NCI-H1105 treated with DMSO at 0.1 percent for 48 hours (cell line): ENCODE measurements at places on chromosomes 2 and 18.

DNA sequence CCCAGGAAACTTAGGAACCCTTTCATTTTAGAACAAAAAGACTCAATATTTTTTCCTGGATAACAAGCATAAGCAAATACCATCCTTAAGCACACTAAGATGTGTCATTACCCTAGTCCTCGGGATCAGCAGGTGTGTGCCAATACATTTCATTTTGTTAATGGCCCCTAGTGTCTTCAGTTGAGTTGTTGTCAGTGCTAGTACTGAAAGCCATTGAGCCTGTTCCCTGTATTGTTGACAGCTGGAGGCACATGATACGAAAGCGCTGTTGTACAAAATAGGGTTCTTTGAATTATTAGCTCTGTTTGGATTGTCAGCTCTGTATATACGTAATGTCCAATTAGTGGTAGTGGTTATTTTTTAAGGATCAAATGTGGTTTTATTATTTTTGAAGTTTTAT is 29.5 kb downstream of the VAPA start:
- DNase-seq: no peak

DNA sequence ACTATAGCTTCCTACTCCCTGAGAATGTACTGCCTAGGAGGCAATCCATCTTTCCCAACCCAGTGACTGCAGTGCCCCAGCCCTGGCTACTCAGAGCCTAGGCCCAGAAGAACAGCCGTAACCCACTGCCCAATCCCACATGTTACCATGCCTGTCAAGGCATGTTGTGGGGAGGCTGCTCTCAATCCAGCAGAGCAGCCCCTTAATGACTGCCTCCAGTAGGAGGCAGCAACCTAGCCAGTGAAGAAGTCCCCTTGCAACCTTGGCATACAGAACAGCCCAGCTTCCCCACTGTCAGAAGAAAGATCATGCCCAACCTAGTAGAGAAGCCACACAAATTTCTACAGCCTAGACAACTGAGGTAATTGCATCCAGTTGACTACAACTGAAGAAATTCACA is 44.2 kb upstream of the CDH7 start:
- no peak for DNase-seq

GRCh38 chr2:33782395-33783230 is 183.5 kb upstream of the FAM98A start:
- no peak for DNase-seq

DNA sequence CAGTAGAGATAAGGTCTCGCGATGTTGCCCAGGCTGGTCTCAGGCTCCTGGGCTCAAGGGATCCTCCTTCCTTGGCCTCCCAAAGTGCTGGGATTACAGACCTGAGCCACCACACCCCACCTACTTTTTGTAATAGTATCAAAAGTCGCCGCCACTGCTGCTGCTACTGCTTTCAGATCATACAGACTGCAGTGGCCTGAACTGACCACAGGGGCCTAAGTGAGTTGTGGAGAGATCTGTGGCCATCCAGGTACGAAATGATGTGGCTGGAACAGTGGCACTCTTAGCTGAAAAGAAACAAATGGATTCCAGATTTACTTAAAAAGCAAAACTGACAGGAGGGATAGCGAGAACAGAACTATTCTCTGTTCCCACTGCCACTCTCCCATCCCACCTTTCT is 32.9 kb upstream of the POMC start:
- DNase-seq: no peak

DNA sequence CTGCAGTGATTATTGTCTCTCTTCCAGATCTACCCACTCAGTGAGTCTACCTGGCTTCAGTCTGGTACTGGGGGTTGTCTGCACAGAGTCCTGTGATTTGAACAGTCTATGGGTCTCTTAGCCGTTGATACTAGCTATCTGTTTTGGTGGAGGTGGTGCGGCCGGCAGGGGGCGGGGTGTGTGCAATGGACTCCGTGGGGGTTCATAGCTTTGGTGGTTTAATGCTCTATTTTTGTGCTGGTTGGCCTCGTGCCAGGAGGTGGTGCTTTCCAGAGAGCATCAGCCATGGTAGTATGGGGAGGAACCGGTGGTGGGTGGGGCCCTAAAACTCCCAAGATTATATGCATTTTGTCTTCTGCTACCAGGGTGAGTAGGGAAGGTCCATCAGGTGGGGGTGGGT is 1120.1 kb upstream of the FAM98A start:
- DNase-seq: no peak

- peak; percentile 37 for DNase-seq
These were observed 39.6 kb downstream of the DOCK10 start for GRCh38 chr2:225002656-225003045.

DNA sequence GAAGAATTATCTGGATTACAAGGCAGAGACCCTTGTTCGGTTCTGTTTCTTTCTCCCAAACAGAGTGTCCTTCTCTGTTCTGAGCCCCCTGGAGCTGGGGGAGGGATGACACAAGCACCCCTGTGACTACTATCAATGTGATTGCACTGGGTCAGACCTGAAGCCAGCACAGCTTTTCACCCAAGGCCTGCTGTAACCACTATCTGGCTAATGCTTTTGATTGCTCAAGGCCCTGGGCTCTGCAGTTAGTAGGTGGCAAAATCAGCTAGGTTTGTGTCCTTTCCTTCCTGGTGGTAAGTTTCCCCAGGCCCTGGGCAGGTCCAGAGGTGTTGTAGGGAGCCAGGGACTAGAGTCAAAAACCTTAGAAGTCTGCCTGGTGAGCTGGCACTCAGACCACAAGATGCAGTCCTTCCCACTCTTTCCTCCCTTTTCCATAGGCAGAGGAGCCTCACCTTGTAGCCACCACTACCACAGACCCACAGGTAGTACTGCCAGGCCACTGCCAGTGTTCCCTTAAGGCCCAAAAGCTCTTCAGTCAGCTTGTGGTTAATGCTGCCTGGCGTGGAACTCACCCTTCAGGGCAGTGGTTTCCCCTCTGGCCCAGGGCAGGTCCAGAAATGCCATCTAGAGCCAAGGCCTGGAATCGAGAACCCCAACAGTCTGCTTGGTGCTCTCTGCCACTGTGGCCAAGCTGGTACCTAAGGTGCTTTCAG is 83.0 kb downstream of the FAM117B start:
- DNase-seq: no peak

- DNase-seq: no peak
These were observed 74.2 kb upstream of the TMEM200C start for GRCh38 chr18:5969355-5969988.

- no peak for DNase-seq
These were observed 7.6 kb upstream of the BOK start for GRCh38 chr2:241550616-241551580.

DNA sequence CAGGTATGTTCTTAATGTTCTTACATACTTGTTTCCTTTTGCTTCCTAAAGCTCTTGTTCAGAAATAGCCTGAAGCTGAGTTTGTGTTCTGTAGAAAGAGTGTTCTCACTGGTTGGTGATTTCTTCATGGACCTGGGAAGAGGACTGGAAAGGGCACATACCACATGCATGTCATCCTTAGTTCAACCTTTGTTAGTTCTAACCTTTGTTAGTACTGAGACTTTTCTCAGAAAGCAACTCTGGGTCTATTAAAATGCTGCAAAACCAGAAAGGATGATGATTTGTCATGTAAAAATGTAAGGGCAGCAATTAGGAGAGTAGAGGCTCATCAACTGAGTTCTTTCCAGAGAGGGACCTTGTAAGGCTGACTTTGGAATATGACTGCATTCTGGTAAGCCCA is 2.5 kb upstream of the FAP start:
- DNase-seq: no peak

DNA sequence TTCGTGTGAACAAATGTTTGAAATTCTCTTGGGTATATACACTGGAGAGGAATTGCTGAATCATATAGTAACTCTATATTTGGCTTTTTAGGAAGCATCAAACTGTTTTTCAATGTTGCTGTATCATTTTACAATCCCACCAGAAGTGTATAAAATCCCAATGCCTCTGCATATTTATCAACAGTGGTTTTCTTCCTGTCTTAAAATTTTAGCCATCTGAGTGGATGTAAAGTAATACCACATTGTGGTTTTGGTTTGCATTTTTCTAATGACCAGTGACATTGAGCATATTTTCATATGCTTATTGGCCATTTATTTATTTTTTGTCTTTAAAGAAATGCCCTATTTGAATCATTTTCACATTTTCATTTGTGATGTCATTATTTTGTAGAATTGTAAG is 22.8 kb upstream of the LRP1B start:
- no peak for DNase-seq

DNA sequence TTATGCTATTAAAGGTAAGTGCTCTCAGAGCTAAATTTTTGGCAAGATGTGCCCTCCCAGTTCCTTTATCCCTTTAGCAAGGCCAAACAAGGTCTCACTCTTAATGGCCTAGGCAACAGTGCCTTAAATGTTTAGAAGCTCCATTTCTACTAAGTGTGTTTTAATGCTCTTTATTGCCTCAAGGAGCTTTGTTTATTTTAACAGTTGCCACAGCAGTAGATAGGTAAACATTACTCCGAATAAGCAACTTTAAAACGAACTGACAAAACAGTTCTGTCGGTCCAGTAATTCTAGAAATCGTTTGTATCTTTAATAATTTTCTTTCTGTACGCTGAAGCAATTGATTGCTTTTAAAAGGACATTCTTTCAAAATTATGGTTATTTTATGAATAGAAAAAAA is 74.5 kb downstream of the PIEZO2 start:
- peak; percentile 98 for DNase-seq

DNA sequence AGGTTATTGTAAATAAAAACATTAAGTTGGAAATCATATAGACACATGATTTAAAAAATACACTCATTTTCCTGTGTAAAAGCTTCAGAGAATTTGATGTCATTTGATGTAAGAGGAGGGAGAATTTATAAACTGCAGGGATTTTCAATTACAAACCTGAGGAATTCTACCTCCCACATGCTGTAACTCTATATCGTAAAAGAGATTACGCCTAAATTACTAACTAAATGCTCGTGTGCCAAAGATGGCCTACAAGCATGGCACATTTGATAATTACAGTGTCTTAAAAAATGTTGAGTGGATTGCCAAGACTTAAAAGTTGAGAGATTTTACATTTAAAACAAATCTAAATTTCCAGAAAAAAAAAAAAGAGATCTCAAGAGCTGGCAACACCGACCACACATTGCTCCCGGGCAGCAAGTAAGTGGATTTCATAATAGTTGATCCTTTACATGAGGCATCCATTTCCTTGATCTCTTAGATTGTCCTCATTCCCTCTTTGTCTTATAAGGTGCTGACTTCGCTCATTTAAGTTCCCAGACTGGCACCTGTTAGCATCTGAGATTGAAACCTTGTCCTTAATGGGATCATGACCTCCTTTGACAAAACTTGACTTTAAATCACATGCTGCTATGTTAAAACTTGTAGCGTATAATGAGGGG is 840.3 kb upstream of the ZEB2 start:
- DNase-seq: no peak

- DNase-seq: no peak
These were observed 151.9 kb upstream of the SKOR2 start for GRCh38 chr18:47403317-47403716.

DNA sequence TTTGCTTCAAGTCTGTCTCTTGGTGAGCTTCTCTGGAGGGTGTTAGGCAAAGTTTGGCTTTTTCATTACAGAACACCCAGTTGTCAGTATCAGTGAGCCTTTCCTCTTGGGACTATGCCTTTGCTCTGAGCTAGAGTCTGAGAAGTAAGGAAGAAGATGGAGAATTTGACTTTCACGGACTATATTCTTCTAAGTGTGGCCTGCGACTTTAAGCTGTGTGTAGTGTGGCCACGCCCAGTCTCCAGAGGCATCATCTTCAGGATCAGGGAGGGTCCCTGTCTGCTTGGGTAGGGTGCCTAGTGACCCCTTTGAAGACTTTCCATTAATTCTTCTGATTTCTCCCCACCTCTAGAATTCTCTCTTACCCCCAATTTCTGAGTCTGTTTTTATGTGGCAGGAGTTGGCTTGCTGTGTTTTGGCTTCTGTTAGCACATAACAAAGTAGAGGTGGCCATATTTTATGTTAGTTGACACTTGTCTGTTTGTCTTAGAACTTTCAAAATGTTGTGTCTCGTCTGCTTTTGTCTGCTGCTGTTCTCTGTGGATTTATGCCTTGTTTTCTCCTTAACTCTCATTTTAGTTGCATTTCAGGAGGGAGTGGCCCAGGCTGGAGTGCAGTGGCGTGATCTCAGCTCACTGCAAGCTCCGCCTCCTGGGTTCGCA is 8.6 kb downstream of the PLEKHB2 start:
- no peak for DNase-seq

DNA sequence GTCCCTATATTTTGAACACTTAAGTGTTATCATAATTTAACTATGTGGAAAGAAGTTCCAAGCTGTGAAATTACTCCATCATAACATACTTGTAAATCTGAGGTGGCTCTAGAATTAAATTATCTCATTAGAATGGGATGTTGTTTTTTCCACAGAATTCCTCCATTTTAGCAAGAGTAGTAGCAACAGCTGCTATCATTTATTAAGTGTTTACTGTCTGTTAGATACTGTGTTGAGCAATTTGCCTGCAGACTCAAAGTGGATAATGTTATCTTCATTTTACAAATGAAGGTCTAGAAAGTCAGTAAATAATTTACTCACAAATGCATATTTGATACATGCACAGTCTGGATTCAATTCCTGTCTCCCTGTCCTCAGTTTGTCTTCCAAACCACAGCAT is 504.8 kb upstream of the NRP2 start:
- no peak for DNase-seq

GRCh38 chr2:12034382-12034781 is 287.9 kb downstream of the LPIN1 start:
- DNase-seq: no peak
